ENCODE measurements at places on chromosomes 13 and 19.

GRCh38 chr13:47250146-47250545 is 353.3 kb upstream of the HTR2A start:
- no peak for DNase-seq

GRCh38 chr13:50612717-50613116 is 230.8 kb downstream of the DLEU7 start:
- DNase-seq: no peak

DNA sequence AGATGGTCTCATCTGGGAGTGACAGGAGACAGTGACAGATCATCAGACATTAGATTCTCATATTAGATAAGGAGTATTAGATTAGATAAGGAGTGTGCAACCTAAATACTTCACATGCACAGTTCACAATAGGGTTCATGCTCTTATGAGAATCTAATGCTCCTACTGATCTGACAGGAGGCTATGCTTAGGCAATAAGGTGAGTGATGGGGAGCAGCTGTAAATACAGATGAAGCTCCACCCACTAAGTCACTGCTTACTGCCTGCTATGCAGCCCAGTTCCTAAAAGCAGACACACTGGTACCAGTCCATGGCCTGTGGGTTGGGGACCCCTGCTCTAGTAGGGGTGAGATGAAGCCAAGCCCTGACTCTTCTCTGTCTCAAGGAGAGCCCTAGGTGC is 10.0 kb upstream of the IGFL3 start:
- no peak for DNase-seq

DNA sequence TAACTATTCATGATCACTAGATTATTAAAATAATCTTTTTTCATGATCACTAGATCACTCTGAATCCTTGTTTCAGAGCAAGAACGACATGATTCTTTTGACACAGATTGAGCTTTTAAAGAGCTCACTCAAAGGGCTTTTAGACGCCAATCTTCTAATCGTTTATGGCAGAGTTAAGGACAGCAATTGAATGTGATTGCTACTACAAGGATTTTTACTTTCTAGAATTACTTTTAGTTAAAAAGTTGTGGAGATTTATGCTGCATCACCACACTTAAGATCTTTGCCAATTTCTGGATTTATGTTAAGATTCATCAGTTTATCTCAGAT is 1.3 kb downstream of the EXOSC8 start:
- no peak for DNase-seq

GRCh38 chr19:16559780-16560276 is 12.4 kb downstream of the SLC35E1 start:
- DNase-seq: no peak

GRCh38 chr13:83450591-83450990 is 431.7 kb downstream of the SLITRK1 start:
- no peak for DNase-seq

GRCh38 chr19:1986357-1987162 is 29.0 kb downstream of the BTBD2 start:
- DNase-seq: no peak

GRCh38 chr19:29530540-29531457 is 5.0 kb downstream of the VSTM2B start:
- DNase-seq: no peak

GRCh38 chr19:19732579-19733501 is at the start of gene ZNF14:
ZNF14 (minus strand) TSS chr19:19733112; CDS start chr19:19732958, 154 bp downstream.
- peak; percentile 95 for DNase-seq

- no peak for DNase-seq
These were observed 16.4 kb upstream of the ZNF331 start for GRCh38 chr19:53521373-53522202.

- peak; percentile 81 for DNase-seq
These were observed 9.7 kb upstream of the GIPC1 start for GRCh38 chr19:14505488-14506239.

GRCh38 chr19:5578097-5578846 is 10.5 kb upstream of the TINCR start:
- DNase-seq: peak; percentile 61

All from CD4-positive, alpha-beta T cell treated with Interleukin-17A for 1 hour (primary cell).